Right forelimb (tissue), 1 donor: ENCODE measurements at places on chromosomes 12 and 14.

DNA sequence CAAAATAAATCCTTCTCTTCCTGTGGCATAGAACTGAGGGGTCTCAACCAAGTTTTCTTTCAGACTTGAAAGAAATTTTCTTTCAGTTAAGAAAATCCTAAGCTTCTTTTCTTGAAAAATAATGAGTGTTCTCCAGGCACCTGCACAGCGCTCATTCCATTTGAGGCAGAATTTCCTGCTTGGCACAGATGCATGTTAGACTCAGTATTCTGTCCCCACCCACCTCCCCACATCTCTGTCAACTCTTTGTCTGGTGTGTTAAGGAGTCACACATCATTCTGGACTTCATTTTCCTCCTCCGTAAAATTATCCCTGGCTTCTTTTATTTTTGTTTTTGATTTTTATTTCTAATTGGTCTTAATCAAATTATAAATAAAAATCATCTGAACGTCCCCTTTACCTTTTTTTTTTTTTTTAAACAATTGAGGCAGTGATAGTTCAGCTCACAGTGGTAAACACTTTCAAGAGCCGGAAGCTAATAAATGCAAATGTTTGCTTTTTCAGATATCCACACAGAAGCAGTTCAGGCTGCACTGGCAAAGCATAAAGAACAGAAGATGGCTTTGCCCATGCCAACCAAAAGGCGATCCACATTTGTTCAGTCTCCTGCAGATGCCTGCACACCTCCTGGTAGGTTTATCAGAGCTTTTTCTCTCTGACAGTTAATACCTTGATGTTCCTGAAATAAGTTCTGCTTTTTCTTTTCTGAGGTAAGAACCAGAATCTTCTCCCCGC, 104.0 kb upstream of the ATF1 start:
- no peak for DNase-seq

DNA sequence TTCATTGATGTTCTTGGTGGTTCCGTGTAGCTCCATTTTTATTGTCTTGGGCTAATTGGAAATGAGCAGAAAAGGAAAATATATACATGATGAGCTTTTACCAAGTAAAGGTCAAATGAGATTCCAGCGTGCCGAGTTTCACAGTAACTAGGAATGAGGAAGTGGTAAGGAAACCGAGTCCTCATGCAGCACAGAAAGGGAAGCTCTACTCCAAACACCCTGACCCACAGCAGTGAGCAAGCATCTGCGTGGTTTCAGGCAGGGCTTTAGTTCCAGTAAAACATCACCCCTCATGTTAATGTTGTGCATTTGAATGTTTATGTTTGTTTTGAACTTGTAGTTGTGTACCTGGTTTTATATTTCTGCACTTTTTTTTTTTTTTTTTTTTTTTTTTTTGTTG, 208.0 kb downstream of the SLC41A2 start:
- DNase-seq, result peak; percentile 41

DNA sequence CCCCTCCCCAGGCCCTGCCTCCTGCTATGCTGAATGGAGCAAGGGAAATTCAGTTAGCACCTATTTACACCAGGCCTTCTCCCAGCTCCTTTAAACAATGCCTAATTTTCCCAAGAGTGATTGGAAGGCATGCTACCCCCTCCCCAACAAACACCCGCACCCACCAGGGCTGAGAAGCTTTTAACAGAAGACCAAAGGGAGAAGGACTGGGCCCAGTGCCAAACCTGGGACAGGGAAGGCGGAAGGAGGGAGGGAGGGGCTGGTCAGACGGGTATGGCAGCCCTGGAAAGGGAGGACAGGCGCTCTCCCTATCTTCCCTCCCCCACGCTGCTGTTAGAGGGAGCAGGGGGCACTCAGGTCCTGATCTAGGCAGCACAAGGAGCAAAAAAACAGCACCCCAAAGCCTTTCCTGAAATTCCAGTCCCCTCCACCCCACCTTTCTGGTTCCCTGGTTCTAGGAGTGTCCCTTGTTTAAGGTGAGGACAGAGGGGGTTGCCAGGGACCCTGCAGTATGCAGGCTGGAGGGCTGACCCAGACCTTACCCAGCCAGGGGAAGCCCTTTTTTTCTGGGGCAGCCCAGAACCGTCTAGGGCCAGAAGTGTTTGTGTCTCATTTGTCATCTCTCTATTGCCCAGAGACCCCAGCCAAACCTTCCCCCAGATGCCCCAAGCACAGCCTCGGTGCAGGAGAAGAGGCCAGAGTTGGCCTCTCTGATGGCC, 2.4 kb upstream of the KRT8 start:
- no peak for DNase-seq

- no peak for DNase-seq
These were observed 72.2 kb upstream of the PRMT8 start for GRCh38 chr12:3418609-3419390.

GRCh38 chr12:130714091-130714590, 2.0 kb downstream of the RIMBP2 start:
- peak; percentile 46 for DNase-seq

- no peak for DNase-seq
These were observed 139.3 kb upstream of the ARHGAP5 start for GRCh38 chr14:31937730-31938346.

DNA sequence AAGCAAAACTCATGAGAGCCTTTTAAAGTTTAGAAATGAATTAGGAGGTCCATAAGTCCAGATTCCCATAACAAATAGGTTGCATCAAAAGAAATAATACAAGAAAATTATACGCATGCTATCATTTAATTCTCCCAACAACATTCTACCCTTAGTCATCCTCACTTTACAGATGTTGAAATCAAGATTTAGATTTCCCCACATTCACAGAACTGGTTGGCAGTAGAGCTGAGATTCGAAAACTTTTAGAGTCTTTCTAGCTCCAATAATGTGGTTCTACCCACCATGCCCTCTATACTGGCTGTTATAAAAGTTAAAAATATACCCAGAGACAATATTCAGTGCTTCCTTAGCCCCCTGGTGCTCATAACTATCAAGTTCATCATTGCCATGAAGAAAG, 56.6 kb upstream of the METAP2 start:
- DNase-seq, result no peak

DNA sequence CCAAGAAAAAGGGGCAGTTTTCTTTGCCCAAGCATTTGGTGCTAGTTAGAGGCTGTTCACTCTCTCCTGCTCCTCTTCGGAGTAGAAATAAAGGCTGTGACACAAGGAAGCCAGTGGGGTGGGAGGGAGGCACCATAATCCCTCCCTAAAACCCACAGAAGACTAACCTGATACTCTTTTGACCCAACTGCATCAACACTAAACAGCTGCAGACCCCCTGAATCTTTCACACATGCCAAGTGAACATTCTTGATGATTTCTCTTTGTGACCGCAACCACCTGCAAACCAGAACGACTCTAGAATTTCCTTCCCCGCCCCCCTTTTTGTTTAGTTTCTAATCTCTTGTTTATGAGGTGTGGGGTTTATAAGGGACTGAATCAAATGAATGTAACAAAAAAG, 175.8 kb upstream of the BCL2L14 start:
- DNase-seq, result no peak

GRCh38 chr14:57485635-57486034, 8.0 kb downstream of the CCDC198 start:
- DNase-seq, result no peak

DNA sequence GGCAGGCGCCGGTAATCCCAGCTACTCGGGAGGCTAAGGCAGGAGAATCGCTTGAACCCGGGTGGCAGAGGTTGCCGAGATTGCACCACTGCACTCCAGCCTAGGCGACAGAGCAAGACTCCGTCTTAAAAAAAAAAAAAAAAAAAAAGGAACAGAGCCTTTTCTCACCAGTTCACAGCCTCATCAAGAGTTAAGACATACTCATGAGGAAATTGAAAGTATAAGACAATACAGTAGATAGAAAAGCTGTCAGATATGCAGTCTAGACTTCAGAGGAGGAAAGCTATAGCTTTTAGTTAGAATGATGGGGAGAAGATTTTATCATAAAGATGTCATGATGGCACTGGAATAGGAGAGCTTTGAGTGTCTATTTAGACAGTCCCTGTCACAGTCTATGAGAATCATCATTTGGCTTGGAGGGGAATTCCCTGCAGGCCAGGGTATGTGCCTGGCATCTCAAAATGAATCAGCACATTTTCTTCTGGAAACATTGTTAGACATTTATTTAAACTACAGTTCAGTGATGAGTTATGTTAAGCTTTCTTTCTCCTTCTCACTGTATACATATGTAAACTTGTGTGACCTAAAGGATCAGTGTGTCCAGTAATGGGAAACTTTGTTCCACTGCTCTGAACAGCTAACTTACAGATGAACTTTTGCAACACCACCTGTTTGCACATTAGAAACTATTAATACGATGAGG, 2.9 kb upstream of the RAB35 start:
- no peak for DNase-seq

DNA sequence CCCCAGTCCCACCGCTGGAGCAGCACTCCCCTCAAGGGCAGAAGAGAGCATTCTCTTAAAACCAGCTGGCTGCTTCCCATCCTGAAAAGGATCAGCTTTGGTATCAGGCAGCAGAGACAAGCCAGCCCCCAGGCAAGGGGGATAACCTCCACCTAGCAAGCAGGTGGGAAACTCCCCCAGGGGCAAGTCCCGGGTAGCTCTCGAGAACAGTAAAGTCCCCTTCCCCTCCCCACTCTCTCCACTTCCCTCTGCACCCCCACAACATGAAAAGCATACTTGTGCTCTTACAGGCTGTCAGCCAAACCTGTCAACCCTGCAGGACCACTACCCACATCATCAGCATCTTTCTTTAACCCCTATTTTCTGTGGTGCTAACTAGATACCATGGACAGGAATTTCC, 254.0 kb downstream of the NTF3 start:
- DNase-seq, result no peak

GRCh38 chr12:63325757-63326156, 174.8 kb upstream of the AVPR1A start:
- DNase-seq, result no peak

DNA sequence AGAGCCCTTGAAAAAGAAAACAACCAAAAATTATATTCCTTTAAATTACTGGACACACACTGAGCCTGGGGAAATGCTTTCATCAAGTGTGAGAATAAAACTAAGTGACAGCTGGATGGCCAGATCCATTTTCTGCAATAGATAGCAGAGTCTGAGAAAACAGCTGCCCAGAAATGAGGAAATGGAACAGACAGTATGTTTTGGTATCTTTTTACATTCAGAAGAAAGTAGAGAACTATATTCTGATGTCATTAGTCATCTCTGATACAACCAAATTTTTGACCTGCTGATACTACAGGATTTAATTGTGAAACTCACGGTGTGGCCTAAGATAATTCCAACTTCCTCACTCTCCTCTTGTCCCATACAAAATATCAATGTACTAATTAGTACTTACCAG, 78.2 kb downstream of the HMGA2 start:
- no peak for DNase-seq

DNA sequence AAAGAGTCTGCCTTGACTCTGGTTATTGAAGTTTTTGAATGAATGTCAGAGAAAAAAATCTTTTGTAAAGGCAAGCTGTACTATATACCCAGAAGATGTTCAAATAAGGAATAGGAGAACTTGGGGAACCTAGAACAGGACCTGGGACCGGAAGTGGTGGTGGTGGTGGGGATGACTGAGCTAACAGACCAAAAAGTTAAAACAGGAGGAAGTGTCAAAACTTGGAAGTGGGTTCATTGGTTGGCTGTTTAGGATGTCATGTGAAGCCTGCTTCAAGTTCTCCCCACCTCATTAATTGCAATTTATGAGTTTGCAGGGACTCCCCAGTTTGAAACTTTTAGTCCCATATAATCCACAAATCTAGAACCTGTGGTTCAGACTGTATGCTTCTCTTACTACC, 26.2 kb downstream of the PLXNC1 start:
- no peak for DNase-seq

GRCh38 chr14:65301862-65302539, 110.5 kb upstream of the FUT8 start:
- DNase-seq, result no peak

DNA sequence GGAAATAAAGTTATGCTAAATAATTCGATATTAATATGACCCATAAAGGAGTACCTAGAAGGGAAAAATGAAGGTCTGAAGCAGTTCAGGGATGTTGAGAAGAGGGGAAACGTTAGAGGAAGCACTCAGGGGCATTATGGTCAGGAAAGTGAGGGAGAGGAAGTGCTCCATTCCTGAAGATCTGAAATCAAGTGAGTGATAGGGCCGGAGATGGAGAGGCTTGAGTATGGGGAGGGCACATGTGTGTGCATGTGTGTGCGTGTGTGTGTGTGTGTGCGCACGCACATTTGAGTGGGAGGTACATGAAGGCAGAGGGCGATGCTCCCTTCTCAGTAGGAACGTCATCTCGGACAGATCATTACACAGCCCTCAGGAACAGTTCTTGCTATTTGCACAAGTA, 4.9 kb upstream of the DCD start:
- no peak for DNase-seq

GRCh38 chr12:122982477-122982815, 2.0 kb downstream of the ARL6IP4 start:
- DNase-seq, result peak; percentile 41

DNA sequence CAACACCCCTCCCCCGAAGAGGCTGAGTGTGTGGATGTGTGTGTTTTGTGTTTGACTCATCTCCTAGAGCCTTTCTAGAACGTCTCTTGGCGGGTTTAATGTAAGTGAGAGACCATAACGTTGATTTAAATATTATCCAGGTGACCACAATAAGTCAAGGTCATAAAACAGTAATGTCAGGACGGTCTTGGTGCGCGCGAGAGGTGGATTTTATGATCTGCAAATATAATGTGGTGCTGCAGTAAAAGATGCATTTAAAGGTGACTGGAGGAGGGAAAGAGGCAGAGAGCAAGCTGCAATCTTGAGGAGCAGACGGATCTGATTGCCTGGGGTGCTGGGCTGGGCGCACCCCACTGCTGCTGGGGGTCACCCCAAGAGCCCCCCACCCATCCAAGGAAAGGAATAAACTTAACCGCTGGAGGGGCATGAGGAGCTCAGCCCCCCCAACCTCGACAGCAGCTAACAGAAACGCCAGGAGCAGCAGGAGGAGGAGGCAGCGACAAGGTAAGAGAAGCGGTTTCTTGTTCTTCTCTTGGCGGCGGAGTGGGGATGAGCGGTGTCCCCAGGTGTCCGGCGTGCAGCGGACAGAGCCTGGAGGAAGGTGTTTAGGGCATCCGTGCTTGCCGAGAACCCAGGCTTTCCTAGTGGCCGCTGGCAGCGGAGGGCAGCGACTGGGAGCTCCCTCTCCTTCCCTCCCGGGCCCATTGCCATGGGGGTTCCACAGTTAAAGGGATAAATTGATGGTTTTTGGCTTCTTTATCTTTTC, 5.5 kb downstream of the HOXC10 start:
- DNase-seq, result no peak

DNA sequence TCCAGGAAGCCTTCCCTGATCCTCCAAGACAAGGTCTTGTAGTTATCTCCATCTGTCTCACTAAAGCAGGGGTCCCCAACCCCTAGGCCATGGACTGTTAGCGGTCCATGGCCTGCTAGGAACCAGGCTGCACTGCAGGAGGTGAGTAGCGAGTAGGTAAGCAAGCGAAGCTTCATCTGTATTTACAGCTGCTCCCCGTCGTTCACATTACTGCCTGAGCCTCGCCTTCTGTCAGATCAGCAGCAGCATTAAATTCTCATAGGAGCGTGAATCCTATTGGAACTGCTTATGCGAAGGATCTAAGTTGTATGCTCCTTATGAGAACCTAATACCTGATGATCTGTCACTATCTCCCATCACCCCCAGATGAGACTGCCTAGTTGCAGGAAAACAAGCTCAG, 12.4 kb upstream of the NFYB start:
- no peak for DNase-seq

- no peak for DNase-seq
These were observed 124.1 kb downstream of the ARMH4 start for GRCh38 chr14:58027904-58028303.
